Upper lobe of right lung (tissue), 1 donor: ENCODE measurements at places on chromosomes 7 and 10. TPM values are rescaled to one million over a fixed set of nuclear protein-coding genes. Genes with fewer than 3 reads are reported as not detected.

DNA sequence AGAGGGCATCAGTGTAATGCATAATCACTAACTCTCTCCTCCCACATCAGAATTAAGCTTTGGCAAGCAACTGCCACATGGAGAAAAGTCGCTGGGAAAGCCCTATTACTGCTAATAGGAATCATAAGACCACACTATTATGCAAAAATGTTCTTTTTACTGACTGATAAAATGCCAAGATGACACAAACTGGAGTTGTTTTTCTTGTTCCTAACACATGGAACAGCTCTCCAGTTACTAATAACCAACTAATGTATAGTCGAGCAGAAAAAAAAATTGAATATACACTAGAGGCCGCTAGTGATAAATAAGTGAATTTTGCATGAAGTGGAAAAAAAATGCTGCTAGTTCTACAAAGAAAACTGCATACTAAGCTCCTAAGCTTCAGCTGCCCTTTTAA lies 165.6 kb downstream of the TPK1 start:
- no peaks in the 10 kb centered on the region for H3K27me3 ChIP-seq
- H3K36me3 ChIP-seq = no peaks in the 10 kb centered on the region
- DNase-seq = no peak
- H3K4me3 ChIP-seq = no peak overlapping the region
- no peaks in the 10 kb centered on the region for H3K4me1 ChIP-seq
- no peak overlapping the region for H3K27ac ChIP-seq

DNA sequence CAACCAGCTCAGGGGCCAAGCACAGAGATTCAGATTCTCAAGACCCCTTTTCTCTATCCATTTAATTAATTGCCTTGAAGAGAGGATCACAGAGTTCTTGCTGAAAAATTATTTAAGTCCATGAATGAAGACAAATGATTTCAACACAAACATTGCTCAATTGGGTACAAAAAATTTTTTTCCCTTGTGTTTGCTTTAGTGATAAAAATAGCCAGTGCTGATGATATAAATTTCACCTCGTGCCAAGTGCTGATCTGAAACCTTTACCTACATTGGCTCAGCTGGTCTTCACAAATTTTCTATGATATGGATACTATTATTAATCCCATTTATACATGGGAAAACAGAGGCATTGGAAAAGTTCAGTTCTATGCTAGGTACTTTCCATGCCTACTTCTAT lies 377.1 kb downstream of the NRG3 start:
- H3K36me3 ChIP-seq = no peaks in the 10 kb centered on the region
- no peaks in the 10 kb centered on the region for H3K27me3 ChIP-seq
- H3K4me1 ChIP-seq = no peaks in the 10 kb centered on the region

DNA sequence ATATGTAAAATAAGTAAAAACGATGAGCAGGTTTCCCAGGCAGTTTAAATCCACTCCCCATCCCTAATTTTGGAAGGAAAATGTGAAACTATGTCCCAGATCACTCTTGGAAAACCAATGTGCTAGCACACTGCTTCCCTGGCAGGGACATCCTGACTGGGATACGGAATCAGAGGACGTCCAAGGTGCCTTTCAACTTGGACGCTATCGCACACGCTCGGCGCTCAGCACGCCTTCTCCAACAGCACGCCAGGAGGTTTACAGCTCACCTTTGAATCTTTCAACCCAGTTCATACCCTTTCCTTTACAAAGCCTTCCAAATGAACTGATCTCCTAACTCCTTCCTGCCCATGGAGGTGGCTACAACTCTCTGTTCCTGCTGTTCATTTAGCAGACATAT lies 47.1 kb downstream of the BEND7 start:
- no peaks in the 10 kb centered on the region for H3K27me3 ChIP-seq
- no peak overlapping the region for H3K4me3 ChIP-seq
- no peak overlapping the region for H3K27ac ChIP-seq
- H3K36me3 ChIP-seq = no peaks in the 10 kb centered on the region
- DNase-seq = no peak

DNA sequence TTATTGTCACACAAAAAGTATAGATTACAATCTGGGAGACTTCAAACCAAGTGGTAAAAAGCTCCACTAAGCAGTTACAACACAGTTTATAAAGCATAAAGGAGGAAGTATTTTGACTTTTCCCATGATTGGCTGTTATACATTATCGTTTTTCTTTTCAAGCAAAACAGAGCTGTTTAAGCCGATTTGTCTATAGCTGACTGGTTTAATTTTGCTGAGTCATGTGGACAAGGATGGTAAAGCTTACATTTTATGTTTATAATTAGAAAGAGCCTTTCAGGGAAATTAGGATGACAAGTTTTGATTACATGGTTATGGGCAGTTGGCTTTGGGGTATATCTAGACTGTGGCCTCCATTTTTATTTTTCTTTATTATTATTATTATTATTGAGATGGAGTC lies 152.5 kb upstream of the STK17A start:
- H3K36me3 ChIP-seq = no peaks in the 10 kb centered on the region
- no peaks in the 10 kb centered on the region for H3K4me1 ChIP-seq
- no peaks in the 10 kb centered on the region for H3K27me3 ChIP-seq
- H3K27ac ChIP-seq = no peak overlapping the region

GRCh38 chr7:1520539-1521234 lies 9.8 kb upstream of the MAFK start:
- no peak overlapping the region for H3K4me3 ChIP-seq
- H3K27me3 ChIP-seq = no peaks in the 10 kb centered on the region
- H3K36me3 ChIP-seq = no peaks in the 10 kb centered on the region
- DNase-seq = no peak
- H3K27ac ChIP-seq = no peak overlapping the region

DNA sequence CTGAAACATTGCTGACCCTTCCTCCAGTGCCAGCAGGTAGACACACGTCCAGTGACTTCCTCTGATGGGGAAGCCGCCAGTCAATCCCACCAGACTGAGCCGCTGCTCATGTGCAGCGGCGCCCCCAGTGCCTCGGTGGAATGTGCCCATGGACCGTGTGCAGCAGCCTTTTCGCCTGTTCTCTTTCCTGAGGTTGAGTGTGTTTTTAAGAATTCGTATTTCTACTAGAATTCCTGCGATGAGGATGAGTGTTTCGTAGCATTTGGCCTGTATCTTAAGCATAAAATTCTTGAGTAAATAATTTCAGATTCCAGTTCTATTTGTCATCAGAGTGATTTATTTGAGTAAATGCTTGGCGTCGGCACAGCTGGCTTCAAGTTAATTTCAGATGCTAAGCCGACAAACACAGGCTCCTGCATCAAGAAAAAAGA lies 35.4 kb downstream of the BNIP3 start:
- H3K36me3 ChIP-seq = peaks cover 70% of the 10 kb centered on the region
- no peak overlapping the region for H3K27ac ChIP-seq
- no peaks in the 10 kb centered on the region for H3K27me3 ChIP-seq
- H3K4me1 ChIP-seq = no peaks in the 10 kb centered on the region
- no peak overlapping the region for H3K4me3 ChIP-seq

DNA sequence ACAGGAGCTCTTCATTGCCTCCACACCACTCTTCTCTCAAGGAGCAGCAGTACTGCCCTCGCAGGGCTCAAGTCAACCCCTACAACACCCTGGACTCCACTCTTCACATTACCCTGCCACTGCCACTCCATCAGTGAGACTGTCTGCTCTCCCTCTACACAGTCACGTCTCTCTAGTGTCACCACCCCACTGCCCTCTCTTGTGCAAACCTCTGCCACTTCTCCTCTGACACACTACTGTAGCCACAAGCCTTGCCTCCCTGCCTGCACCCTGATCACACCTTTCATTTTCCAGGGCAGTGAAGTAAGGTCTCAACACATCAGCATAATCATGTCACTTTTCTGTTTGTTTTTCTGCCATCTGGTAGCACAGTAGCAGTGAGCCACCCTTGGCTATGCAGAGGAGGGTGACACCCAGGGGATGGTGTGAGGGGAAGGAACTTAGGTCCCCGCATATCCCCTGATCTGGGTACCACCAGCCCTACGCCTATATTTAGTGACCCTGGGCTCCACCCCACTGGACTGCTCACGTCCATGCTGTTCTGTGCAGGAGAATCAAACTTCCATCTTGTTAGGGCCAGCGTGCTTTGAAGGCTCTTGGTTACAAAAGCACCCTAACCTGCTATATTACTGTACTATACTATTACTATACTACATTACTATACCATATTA lies 1.6 kb downstream of the C10orf143 start:
- no peak for DNase-seq
- H3K36me3 ChIP-seq = no peaks in the 10 kb centered on the region
- peaks cover 12% of the 10 kb centered on the region for H3K4me1 ChIP-seq
- H3K4me3 ChIP-seq = peak overlapping the region; percentile 90
- H3K27me3 ChIP-seq = no peaks in the 10 kb centered on the region
- peak overlapping the region; percentile 86 for H3K27ac ChIP-seq

DNA sequence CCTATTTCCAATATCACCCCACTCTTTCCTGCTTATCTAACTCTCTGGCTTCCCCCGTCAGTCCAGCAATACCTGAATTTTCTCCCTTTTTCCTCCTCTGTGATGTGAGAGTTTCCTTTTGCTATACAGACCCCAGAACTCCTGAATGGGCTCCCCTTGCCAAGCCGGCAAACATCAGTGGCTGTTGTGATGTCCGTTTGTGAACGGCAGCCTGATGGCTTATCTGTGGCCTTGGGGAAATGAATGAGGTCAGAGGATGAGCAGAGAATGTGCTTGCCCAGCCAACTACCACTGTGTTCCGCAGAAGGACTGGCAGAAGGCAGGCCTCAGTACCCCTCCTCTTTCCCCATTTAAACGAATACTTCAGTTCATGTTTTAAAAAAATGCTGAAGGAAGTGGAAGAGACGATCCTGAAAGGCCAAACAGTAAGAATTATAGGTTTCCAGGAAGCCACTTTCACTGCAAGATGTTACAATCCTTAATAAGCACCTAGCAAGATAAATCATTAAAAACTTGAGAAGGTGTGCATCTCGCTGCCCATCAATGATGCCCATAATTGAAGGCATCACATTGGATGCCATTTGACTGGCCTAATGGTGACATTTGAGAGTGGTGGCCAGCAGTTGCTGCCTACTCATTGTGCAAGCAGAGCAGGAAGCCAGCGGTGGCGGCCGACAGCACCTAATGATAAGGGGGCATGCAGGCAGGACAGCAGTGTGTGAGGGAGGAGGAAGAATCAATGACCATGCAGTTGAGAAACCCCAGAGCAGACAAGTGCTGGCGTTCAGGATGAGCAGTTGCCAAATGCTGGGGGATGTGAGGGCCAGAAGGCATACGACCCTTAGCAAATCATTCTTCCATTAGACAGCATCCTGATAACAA lies 31.5 kb downstream of the SLC18A2 start:
- no peaks in the 10 kb centered on the region for H3K36me3 ChIP-seq
- no peaks in the 10 kb centered on the region for H3K4me1 ChIP-seq
- no peaks in the 10 kb centered on the region for H3K27me3 ChIP-seq
- DNase-seq = no peak
- no peak overlapping the region for H3K27ac ChIP-seq
- H3K4me3 ChIP-seq = no peak overlapping the region

GRCh38 chr7:50679218-50680007 lies 103.3 kb downstream of the GRB10 start:
- no peak for DNase-seq
- peaks cover 35% of the 10 kb centered on the region for H3K4me1 ChIP-seq
- peaks cover under 1% of the 10 kb centered on the region for H3K36me3 ChIP-seq
- H3K27ac ChIP-seq = no peak overlapping the region
- no peaks in the 10 kb centered on the region for H3K27me3 ChIP-seq
- no peak overlapping the region for H3K4me3 ChIP-seq

GRCh38 chr10:130810856-130811255 lies 500.7 kb downstream of the TCERG1L start:
- no peak overlapping the region for H3K27ac ChIP-seq
- H3K36me3 ChIP-seq = no peaks in the 10 kb centered on the region
- no peaks in the 10 kb centered on the region for H3K4me1 ChIP-seq

DNA sequence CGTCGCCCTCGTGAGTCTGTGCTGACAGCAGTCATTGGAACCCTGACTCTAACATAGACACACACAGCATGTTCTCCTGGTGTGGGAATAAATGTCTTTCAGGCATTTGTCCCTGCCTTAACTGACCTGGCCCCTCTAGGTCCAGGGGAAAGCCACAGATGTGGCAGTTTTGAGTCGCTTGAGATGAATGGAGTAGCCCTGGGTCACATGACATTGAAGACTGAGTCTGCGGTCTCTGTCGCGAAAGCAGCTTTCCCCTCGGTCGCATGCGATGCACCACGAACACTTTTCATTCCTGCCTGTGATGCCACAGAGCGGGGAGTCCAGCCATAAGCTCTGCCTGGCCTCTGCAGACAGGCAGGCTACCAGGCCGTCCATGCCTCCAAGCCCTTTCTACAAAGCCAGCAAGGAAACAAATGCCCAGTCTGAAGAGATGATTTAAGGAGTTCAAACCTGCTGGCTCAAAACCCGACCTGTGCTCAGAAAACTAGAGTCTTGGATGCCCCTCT lies 172.3 kb downstream of the WDR37 start:
- no peak overlapping the region for H3K4me3 ChIP-seq
- H3K27me3 ChIP-seq = no peaks in the 10 kb centered on the region
- no peaks in the 10 kb centered on the region for H3K4me1 ChIP-seq

DNA sequence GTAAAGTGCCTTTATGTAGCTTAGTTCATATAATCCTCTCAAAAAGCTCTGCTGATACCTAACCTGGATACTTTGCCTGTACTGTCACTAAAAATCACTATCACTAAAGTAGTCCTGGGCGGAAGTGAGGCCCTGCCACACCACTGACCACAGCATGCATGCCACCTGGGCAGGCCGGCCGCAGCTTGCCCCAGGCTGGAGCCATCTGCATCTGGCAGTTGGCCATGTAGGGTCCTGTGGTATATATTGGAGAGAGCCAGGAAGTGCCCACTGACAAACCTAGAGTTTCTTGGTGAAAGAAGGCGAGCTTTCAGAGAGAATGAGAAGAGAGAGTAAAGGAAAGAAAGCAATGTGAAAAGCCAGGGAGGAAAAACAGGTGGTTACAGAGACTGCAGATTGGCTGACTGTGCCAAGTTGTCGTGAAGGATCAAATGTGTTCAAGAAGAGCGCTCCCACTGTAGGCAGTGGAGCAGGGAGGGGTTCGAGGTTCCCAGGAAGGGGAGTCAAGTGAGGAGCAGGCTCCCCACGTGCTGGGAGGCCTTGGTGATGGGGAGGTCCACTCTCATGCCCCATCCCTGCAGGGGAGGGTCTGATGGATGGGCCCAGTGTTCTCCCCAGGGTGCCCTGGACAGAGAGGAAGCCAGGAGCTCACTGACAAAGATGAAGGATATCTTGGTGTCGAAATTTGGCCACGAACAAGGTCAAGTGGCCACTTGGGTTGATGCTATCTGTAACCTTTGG lies 13.6 kb downstream of the LOXL4 start:
- H3K4me1 ChIP-seq = no peaks in the 10 kb centered on the region
- H3K27ac ChIP-seq = no peak overlapping the region
- H3K4me3 ChIP-seq = no peak overlapping the region
- no peaks in the 10 kb centered on the region for H3K27me3 ChIP-seq
- DNase-seq = no peak
- H3K36me3 ChIP-seq = peaks cover 15% of the 10 kb centered on the region

Gene ZMIZ2
- total RNA-seq = 95.4 TPM

Gene FAM237B
- not detected for total RNA-seq

Gene PNLIPRP2
- not detected for total RNA-seq

Gene TLX1
- not detected for total RNA-seq

Gene TRUB1
- total RNA-seq = 11.3 TPM

Gene AS3MT
- 2.5 TPM for total RNA-seq

Gene CCDC172
- not detected for total RNA-seq
